ENCODE measurements at places on chromosomes 16 and 17.

DNA sequence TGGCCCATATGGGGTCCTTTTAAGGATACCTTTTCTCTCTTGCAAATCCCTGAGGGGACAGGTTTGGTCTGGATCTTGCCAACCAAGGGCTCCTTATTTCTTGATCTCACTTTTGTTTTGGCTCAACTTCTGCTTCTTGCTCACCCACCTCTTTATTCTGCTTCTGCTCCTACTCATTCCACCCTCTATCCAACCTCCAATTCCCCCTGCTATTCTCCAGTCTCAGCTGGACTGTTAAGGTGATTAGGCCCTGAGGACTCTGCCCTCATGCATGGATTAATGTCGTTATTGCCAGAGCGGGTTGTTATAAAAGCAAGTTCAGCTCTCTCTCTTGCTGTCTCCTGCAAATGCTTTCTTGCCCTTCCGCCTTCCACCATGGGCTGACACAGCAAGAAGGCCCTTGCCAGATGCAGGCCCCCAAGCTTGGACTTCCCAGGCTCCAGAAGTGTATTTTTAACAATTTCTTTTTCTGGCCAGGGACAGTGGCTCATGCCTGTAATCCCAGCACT is 29.8 kb downstream of the LAT start:
- no peak for DNase-seq

DNA sequence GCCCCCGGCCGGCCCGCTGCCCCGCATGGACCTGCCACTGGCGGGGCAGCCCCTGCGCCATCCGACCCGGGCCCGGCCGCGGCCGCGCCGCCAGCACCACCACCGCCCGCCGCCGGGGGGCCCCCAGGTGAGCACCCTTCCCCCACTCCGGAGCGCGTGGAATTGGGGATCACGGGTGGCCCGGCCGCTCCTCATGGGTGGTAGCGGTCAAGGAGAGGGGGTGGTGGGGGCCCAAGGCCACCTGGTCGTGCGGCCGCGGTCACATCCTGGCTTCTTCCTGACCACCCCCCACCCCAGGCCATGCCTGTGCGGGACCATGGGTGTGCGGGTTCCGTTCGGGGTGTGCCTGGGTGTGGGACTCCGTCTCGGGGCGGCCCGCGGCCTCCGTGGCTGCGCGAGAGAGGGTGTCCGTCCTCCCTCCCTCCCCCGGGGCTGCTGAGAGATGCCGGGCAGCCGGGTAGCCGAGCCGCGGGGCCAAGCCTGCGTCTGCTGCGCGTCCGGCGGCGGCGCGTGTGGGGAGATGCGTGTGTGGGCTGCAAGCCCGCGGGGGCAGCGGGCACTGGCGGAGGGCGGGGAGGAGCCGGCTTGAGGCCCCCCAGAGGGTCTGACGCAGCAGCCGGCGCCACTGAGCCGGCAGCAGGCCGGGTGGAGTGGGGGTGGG is 6.8 kb downstream of the ACD start:
- DNase-seq, result no peak

DNA sequence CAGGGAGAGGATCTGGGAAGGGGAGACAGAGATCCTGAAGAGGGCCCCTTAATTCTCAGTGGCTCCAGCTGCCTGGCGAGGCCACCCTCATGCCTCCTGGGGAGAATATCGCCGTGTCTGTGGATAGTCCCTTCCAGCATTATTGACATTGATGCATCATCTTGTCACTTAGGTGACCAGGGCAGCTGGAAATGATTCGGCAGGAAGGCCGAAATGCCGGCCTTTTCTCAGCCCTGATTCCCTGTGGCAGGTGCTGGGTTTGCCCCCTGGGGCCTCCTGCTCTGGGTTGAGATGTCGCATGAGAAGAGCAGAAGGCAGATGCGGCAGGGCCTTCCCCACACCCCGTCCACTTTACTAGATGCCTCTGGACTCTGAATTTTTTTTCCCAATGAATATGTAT is 89.5 kb downstream of the RAP1GAP2 start:
- DNase-seq, result no peak

DNA sequence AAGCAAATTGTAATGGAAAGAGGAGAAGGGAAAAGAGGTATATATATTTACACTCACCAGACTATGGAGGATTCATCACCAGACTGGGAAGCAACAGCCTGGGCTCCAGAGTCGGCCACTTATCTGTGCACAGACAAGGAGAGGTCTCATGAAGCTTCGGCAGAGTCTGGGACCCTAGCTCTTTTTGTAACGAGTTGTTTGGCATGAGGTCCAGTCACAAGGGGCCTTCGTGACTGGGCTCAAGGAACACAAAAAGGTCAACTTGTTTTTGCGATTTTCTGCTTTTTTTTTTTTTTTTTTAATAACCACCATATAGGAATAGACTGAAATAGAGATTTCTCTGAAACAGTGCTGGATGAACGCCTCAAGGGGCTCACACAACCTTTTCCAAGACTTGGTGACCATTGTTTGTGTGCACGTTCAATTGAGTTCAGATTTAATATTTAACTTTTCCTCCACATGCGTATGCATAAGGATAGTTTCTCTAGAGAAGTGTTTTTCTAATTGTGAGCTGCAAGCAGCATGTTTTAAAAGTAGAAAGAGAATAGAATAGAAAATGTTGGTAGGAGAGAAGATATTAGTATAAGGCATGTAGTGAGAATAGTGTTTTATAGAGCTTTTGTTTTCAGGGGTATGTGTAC is 25.8 kb downstream of the BPTF start:
- DNase-seq, result no peak

DNA sequence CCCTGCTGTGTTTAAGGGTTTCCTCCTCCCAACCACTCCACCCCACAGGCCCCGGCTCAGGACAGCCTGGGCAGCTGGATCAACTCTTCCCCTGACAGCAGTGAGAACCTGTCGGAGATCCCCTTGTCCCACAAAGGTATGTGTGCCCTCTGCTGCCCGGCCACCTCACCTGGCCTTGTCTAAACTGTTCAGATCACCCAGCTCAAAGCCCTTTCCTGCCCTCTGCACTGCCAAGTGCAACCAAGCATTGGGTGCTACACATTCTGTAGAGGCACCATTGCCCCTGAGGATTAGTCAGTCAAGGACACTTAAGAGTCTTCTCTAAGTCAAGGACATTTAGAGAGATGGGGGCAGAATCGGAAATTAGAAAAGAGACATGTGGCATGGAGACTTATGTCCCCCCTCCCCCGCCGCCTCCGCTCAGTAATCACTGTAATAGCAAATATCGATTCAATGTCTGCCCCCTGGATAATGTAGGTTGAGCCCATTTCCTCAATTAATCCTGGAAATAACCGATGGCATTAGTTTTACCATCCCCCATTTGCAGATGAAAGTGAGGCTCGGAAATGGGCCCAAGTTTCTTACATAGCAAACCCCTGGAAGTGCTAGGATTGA is 8.1 kb downstream of the BTBD17 start:
- no peak for DNase-seq

- DNase-seq, result no peak
These were observed 77.7 kb upstream of the EEF2KMT start for GRCh38 chr16:5175266-5175665.

GRCh38 chr16:52690468-52690867 is 143.5 kb upstream of the TOX3 start:
- no peak for DNase-seq

GRCh38 chr16:69351309-69352027 is at the start of gene TMED6:
TMED6 (minus strand) TSS chr16:69351786; CDS start chr16:69351753, 33 bp downstream.
- no peak for DNase-seq

GRCh38 chr16:15613676-15614075 is 29.3 kb downstream of the MARF1 start:
- no peak for DNase-seq

GRCh38 chr16:54444851-54445458 is 158.4 kb upstream of the IRX3 start:
- no peak for DNase-seq

GRCh38 chr17:36705874-36706731 is 104.7 kb downstream of the MRM1 start:
- DNase-seq, result peak; percentile 47

- DNase-seq, result no peak
These were observed 323.3 kb upstream of the TNRC6C start for GRCh38 chr17:77635176-77635575.

DNA sequence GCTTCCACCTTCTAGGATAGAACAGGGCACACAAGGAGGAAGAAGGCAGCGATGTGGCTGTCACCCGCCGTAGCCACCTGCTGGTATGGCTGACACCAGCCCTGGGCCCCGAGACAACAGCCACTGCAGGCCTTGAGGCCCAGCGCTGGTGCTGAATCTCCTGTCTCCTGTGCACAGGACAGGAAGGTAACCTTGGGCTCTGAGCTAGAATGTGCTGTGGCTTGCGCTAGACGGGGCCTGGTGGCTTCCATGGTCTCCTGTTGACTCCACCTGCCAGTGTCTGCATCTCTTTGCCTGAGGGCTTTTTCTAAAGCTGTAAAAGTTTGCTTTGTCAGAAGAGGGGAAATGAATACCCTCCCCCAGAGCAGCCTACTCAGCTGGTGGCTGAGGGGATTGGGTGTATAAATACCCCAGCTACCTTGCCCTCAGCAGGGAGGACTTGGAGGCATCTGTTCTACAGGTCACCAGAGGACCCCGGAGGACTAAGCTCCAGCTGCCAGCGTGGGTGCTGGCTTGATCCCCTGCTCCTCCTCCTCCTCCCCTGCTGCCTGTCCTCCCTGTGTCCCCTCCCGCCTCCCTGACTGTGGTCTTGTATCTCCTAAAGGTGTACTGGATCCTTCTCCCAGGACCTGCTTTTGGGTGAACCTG is 76.1 kb upstream of the SDK2 start:
- DNase-seq, result no peak

Data from NCI-H1930 (cell line).